ENCODE measurements at places on chromosomes 13 and 19.
A peak's percentile ranks its signal among the peaks of the same experiment; 100 is the strongest.

DNA sequence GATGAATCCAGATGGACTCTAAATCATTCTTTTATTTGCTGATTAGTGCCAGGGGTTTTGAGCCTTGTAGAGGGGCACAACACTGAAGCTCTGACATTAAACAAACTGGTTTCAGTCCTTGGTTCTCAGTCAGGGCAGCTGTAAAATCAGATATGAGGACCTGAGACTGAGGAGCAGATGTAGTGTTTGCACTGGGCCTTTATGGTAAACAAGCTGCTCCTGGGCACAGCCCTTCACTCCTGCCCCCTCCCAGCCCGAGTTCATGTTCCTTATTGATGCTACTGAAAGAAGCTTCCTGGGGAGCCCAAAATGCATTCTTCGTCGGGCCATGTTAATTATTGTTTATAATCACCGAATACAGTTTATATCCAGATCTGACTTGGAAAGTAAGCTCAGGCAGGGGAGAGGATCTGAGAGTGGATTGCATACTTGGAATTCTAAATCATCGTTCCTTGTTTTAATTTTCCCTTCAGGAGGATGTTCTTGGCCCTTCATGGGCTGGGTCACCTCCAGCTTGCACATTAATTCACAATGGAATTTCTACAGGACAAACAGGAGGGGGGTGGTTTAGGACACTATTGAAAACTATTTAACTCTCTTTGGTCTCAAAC, 213.5 kb downstream of the FGF9 start:
- DNase-seq, result no peak

- DNase-seq, result no peak
Observed at GRCh38 chr13:110593430-110594130, 21.8 kb upstream of the NAXD start.

GRCh38 chr13:100533588-100534041, 55.0 kb downstream of the GGACT start:
- no peak for DNase-seq

GRCh38 chr13:51122868-51123566, 11.9 kb upstream of the C13orf42 start:
- peak; percentile 8 for DNase-seq

GRCh38 chr13:62502588-62502987, 1086.9 kb upstream of the PCDH20 start:
- no peak for DNase-seq

GRCh38 chr13:28052945-28053344, 47.4 kb downstream of the FLT3 start:
- no peak for DNase-seq

DNA sequence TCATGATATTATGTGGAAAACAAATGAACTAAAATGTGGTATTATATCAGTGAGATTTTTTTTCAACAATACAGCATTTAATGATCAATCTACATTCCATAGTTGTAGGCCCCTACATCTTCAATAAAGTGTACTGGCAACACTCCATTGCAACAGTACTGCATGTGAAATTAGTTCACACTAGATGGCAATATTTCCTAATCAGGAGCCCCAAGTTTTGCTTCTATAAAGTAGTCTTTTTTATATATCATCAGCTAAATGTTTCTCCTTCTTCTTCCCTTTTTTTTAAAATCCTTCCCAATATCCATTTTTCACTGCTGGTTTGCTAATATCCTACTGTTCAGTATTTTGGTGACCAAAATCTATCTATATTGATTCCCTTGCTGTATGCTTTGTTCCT, 528.3 kb upstream of the ATXN8OS start:
- DNase-seq, result no peak

- no peak for DNase-seq
Observed at GRCh38 chr19:57263244-57263741, 17.0 kb upstream of the ZNF460 start.

GRCh38 chr19:30788105-30788765, 416.1 kb downstream of the ZNF536 start:
- DNase-seq, result no peak

GRCh38 chr13:50236898-50237318, 221.7 kb downstream of the KCNRG start:
- DNase-seq, result no peak

- DNase-seq, result no peak
Observed at GRCh38 chr13:100658363-100658762, 16.2 kb downstream of the TMTC4 start.
